ENCODE measurements at places on chromosomes 1 and 21. TPM values are rescaled to one million over a fixed set of nuclear protein-coding genes. Genes with fewer than 3 reads are reported as not detected.

- ATAC-seq, result no peak
Measured at GRCh38 chr21:42362198-42362597, 4.1 kb downstream of the TFF1 start.

- ATAC-seq, result no peak
Measured at GRCh38 chr1:21670059-21670881, 1.1 kb upstream of the RAP1GAP start.

MAB21L3 gene
- 6.7 TPM for total RNA-seq

GPATCH3 gene
- 10.4 TPM for total RNA-seq

DNA sequence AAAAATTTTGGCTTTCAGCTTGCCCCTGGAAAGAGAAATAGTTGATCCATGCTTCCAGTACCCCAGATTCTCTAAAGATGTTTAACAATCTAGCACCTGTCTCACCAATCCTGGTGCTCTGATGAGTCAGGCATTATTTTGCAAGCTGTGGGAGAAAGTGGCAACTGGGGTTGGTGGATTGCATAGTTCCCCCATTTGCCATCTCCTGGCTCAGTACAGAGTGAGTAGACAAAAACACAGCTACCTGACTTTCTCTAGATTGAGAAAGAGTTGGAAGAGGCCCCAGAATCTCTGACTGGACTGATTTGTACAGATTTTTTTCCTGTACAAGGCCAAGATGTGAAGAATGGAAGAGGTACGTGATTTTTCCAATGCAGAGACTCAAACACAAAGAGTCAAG, 75.1 kb upstream of the NEGR1 start:
- no peak for ATAC-seq

GRCh38 chr1:95966866-95967265, 732.9 kb downstream of the RWDD3 start:
- ATAC-seq, result no peak

NPHS2 gene
- not detected for total RNA-seq

MIB2 gene
- total RNA-seq, result 87.5 TPM

DNA sequence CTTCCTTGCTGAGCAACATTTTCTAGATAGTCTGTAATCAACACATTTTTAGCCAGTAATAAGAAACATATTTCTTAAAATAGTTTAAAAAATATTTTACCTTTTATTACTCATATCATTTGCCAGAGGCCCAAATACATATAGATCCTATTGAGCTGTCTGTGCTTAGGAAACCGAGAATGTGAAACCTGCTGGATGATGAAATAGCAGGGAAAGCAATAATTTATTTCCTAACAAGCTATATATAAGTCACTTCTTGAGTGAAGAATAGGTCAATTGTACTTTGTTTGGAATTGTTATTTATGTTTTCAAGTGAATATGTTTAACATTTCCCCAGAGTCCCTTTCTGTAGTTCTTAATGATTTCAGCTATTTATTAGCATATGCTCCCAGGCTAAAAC, 339.9 kb upstream of the TMPRSS15 start:
- no peak for ATAC-seq

DNA sequence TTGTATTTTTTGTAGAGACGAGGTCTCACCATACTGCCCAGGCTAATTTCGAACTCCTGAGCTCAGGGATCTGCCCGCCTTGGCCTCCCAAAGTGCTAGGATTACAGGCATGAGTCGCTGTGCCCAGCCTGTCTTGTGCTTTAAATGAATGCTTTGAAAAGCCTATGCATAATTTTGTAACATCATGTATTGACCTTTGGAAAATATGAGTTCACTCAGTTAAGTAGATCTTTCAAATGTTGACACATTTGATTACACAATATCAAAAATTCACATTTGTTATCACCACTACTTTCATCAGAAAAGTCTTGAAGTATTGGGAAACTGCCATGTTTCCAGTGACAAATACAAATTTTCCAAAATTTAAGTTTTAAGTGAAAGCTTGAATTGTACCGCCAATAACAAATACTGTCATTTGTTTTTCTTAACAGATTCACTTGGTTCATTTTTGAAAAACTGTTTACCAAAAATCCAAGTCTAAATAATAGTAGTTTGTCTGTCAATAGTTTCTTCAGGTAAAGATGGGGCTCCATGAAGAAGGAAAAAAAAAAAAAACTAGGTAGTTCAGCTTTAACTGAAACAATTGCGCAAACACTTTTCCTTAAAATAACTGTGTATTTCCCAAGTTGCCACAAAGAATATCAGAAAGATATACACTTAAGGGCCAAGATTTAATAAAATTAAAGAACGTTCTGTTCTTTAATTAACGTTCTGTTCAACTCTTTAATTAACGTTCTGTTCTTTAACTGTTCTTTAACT, 233.2 kb upstream of the NR5A2 start:
- no peak for ATAC-seq

GRCh38 chr1:198717510-198717909, 78.7 kb downstream of the PTPRC start:
- ATAC-seq, result no peak

DNA sequence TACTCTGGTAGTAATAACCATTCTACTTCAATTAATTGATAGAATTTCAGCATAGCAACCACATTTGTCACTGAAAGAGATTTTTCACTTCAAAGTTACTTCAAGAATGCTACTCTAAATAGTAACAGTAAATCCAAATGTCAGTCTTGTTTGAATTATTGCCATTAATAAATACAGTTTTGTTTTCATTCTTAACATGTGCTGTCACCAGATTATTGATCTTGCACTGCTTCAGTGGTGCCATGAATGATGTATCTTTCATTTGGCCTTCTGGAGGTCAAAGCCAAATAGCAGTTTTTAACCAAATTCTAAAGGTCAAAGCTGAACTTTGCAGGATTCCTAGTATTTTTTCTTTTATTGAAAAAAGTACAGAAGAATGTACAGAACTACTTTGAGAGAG, 199.5 kb downstream of the PATJ start:
- ATAC-seq, result no peak

DNA sequence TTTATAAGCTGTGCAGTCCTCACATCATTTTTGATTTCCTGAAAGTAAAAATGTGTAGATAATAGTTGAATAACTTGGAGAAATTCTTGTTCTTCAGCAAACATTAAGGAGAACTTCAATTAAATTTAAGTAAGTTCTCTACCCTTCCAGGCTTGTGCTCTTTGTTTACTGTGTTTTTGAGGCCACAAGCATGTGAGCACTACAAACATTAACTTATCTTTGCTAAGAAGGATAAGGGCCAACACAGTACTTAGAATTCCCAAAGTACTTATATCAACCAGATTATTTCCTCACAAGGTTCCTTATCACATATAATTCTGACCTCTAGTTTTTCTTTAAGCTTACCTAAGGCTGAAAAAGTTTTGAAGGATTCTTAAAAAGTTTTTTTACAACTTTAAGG, 24.7 kb upstream of the RWDD3 start:
- no peak for ATAC-seq

KCNJ6 gene
- not detected for total RNA-seq

DNA sequence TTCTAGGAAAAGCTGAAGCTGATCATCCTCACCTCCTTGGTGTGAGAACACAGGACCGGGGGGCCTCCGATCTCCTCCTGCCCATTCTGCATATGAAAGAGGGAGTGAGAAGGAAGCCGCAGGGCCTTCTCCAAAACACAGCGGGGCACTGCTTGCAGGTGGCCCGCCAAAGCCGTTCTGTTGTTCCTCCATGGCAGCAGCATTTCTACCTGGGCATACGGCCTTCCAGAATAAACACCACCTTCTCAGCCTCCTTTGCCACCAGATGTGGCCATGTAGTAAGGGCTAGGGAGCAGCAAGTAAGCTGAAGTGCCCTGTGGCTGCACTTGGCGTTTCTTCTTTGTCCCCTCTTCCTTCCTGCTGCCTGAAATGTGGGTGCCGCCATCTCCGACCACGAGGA, 214.9 kb downstream of the TOMM20 start:
- no peak for ATAC-seq

- no peak for ATAC-seq
Measured at GRCh38 chr1:8716238-8716637, 101.2 kb downstream of the RERE start.

DNA sequence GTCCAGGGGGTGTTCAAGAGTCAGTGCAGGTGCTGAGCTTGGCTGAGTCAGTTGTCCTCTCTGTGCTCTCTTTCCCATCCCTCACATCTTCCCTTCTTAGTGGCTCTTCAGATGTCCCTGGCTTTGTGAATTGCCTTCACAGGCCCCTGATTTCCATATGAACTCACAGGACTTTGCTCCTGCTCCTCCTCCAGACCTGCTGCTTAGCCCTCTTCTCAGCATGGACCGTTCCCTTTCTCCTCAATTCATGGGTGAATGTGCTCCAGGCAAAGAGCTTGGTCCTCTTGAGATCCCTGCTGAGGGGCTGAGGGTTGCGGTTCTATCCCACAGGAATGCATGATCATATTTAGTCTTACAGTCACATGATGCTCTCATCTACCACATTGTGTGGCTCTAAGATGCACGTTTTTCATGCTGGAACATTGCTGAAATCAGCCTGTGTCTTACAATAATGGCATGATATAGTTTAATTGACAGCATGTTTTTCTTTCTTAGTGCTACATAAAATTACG, 30.5 kb downstream of the CACNA1E start:
- no peak for ATAC-seq

DNA sequence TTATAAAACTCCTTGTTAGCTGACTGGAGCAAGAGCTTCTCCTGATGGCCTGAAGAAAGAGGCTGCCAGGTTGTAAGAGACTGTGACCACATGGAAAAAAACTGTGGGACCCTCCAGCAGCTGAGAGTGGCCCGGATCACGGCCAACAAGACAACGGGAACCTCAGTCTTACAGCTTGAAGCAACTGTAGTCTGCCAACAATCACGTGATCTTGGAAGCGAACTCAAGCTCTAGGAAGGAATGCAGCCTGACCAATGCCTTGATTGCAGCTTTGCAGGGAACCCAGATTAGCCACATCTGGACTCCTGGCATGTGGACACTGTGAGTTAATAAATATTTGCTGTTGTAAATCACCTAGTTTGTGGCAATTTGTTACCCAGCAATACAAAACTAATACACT, 442.6 kb upstream of the PRMT6 start:
- no peak for ATAC-seq

NAXE gene
- 80.4 TPM for total RNA-seq

DNA sequence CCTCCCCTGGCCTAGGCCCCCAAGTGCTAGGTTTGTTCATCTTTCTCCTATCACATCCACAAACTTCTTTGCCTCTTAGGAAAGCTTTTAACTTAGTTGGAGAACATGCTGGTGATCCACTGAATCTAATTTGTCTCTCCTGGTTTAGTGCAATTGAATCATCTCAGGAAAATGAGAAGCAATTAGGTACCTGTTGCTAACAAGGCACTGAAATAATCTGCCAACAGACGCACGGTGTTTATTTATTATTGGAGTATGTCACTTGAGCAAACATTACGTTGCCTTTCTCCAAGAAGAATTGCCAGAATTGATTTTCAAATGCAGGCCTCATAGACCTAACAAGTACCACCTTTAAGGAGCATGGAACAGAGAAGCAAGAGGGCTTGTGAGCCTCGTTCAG, 309.4 kb downstream of the NFIA start:
- ATAC-seq, result no peak

GRCh38 chr1:71660411-71660810, 579.6 kb upstream of the ZRANB2 start:
- ATAC-seq, result no peak

DNA sequence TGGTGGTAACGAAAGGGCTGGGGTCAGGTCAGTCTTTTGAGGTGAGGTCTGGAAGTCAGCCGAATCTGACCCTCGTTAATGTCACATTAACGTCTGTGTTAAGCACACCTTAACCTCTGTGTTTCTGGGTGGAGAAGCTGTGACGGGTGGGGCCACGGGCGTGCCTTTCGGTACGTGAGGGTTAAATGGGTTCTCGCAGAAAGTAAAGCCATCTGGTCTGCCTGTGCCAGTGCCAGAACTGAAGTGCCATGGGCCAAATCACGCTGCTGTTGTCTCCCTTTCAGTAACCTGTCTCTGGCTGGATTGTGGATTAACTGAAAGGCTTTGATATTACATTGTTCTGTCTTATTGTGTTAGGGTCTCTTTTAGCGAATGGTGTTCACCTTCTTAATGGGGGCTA, 14.4 kb downstream of the URB2 start:
- ATAC-seq, result peak; percentile 61

- ATAC-seq, result no peak
Measured at GRCh38 chr21:28932717-28933116, 60.0 kb downstream of the LTN1 start.

DNA sequence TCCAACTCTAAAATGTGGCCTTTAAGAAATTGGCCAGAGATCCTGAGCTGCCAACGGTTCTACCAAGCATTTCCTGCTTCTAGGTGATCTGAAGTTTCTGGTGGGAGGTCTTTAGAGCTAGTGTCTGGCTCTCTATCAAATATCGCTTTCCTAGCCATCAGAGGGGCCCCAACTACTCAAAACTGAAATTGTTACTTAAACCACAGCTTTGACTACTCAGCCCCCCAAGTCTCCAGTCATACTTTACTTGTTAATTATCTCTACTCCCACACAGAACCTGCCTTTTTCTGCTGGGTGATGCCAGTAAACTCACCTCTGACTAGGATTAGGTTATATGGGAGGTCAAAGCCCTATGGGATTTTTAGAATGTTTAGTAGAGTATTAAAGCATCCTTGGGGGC, 95.1 kb downstream of the FASLG start:
- no peak for ATAC-seq

DNA sequence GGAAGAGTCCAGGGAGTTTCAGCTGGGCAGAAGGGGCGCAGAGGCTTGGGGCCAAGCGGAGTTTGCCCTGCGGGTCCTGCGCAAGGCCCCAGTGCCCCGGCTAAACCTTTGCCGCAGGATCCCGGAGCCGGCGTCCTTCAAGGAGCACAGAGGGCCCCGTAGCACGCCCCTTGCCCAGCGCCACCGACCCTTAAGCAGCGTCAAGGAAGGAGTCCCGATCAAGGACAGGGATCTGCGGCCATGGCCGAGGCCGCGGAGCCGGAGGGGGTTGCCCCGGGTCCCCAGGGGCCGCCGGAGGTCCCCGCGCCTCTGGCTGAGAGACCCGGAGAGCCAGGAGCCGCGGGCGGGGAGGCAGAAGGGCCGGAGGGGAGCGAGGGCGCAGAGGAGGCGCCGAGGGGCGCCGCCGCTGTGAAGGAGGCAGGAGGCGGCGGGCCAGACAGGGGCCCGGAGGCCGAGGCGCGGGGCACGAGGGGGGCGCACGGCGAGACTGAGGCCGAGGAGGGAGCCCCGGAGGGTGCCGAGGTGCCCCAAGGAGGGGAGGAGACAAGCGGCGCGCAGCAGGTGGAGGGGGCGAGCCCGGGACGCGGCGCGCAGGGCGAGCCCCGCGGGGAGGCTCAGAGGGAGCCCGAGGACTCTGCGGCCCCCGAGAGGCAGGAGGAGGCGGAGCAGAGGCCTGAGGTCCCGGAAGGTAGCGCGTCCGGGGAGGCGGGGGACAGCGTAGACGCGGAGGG, 520 bp downstream of the CLIC6 start:
- ATAC-seq, result peak; percentile 36

DNA sequence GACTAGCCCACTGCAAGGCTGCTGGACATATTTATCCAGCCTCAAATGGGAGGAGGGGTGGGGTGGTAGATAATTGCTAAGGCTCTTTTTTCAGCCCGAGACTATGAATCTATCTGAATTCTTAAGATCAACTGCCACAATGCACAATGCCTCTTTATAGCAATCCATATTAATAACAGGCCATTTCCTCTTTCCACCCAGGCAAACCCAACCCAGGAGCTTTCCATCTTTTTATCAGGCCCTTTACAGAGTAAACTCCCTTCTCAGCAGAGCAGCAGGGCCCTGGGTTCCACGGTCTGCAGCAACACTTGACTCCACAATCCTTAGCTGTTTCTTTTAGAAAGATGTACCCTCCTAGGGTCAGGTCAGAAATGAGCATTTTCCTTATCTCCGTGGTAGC, 806 bp downstream of the DDOST start:
- no peak for ATAC-seq

ZNF593OS gene
- total RNA-seq, result 0.16 TPM

- no peak for ATAC-seq
Measured at GRCh38 chr1:21952786-21953520, 15.8 kb upstream of the HSPG2 start.

GRCh38 chr1:101317590-101317989, 80.8 kb downstream of the S1PR1 start:
- ATAC-seq, result no peak
